ENCODE measurements at places on chromosomes 7 and 10.

- peak; percentile 33 for DNase-seq
Observed at GRCh38 chr7:148395352-148395811, 195.2 kb upstream of the C7orf33 start.

- no peak for DNase-seq
Observed at GRCh38 chr7:116165717-116166116, 44.6 kb upstream of the TES start.

- no peak for DNase-seq
Observed at GRCh38 chr10:113455947-113456346, 96.9 kb upstream of the HABP2 start.

DNA sequence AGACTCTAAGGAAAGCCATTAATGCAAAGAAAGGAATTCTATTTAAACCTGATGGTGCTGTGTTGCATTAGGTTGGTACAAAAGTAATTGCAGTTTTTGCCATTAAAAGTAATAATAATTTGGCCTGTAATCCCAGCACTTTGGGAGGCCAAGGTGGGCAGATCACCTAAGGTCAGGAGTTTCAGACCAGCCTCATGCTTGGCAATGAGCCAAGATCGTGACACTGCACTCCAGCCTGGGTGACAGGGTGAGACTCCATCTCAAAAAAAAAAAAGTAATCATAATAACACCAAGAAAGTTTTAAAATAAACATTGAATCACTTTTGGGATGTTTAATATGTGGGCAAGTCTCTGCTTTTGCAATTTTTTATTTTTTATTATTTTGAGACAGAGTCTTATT is 107.3 kb upstream of the FRMD4A start:
- DNase-seq = no peak

DNA sequence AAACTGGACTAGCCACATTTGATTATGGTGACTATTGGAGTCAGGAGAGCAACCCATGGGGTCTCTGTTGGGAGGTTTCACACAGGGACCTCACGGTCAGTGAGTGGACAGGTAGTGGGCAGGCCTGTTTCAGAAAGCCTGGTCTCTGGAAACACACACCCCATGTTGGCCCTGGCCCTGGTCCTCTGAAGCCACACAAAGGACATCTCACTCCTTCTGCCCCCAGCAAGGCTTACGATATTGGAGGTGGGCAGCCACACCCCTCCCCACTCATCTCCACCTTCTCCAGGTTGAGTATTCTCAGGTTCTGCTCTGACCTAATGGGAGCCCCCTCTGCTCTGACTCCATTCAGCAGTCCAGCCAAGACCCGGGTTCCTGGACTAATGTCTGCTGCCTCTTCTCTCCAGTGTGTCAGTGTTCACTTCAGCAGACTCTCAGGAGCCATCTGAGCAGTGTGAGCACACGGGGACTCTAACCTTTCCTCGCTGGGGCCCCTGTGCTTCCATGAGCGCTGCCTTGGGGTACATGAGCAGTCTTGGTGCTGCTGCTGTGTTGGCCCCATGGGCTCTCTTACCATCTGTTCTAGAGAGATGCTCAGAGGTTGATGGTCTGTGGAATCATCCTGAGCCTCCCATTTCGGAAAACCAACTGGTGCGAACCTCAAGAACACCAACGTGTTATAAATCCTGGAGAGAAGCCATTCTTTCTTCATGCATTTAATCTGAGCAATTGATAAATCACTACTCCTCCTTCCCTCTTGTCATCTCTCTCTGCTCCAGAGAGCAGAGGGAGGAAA is 748.6 kb downstream of the GRID1 start:
- no peak for DNase-seq

DNA sequence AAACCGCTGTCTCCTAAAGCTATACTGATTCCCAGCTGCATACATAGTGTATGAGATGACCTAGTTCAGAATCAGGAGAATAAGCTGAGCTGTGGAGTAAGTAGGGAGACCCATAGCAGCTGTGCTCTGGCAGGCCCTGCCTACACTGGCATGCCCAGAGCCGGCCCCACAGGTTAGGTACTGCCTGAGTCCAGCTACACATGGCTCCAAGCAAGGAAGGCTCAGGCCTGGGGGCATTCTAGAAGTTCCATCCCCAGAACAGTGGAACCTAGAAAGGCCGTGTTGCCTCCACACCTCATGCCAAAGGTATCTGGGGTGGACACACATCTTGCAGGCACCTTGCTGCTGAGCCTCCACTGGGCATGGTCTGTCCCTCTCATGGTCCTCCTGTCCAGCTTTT is 195.7 kb upstream of the CDCA7L start:
- DNase-seq = no peak

DNA sequence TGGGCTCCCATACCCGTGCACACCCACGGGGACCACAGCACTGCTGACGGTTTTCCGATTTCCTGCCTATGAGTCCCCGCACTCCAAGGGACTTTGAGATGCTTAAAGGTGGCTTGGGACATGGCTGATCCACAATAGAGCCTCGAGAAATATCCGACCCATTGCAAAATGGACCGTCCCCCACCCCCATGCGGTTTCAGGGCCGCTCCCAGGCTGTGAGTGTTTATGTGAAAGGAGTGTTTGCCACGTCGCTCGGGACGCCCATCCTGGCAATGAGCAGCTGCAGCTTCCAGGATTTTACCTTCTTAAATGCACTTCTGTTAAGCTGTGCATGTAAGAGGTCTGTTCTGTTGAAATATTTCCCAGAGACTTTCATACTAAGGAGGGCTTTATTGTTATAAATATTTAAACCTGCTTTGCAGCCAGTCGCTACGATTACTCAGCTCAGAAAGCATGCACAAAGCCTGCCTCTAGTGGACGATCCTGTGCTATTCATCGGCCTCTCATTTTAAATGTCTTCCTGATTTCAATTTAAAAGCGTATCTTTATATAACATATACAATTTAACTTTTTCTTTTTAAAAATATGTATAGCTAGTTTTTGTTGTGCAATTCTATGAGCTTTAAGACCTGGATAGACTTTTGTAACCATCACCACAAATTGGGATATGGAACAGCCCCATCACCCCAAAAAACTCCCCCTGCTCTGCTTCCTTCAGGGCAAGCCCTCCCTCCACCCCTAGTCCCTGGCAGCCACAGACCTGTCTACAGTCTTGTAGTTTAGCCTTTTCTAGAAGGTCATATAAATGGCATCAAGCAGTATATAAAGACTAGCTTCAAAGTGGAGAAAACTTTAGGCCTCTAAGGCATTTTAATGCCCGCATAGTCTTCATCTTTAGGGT is 418.3 kb downstream of the PAXIP1 start:
- peak; percentile 12 for DNase-seq

DNA sequence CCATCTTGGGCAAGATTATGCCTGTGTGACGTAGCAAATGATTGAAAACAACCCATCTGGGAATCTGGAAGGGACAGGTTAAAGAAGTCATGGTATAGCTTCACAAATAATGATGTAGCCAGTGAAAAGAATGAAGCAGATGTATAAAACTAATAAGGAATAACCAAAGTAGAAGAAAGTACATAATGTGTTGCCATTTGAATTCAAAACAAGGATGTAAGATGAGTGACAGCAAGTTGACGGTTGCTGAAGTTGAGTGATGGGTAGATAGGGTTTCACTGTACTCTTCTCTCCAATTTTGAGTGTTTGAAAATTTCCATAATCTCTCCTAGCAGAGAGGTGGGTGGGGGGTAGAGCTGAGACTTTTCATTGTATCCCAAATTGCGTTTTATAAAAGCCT is 133.6 kb downstream of the FANK1 start:
- DNase-seq = no peak

DNA sequence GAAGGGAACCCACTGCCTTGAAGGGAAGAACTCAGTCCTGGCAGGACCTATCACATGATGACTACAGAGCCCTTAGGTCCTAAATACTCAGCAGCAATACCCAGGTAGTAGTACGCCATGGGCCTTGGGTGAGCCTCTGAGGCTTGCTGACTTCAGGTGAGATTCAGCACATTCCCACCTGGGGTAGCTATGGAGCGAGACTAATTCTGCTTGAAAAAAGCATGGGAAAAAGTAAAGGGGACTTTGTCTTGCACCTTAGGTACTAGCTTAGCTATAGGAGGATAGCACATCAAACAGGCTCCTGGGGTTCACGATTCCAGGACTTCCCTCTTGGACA is 98.2 kb upstream of the MEOX2 start:
- DNase-seq = no peak

GRCh38 chr10:72796042-72796441 is 97.5 kb upstream of the OIT3 start:
- DNase-seq = no peak

DNA sequence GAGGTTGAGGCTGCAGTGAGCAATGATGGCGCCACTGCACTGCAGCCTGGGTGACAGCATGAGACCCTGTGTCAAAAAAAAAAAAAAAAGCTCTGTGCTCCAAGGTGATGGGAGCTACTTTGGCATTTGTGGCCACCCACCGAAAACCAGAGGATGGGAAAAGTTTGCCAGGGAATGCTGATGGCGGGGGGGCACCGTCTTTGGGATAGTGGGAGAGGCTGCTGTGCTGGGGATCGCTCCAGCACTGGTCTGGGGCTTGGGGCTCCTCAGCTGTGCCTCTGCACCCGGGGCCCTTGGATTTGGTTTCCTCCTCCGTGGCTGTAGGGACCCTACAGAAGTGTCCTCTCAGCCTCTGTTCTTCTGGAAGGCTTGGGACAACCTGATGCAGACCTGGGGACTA is 11.7 kb upstream of the RAMP3 start:
- no peak for DNase-seq

DNA sequence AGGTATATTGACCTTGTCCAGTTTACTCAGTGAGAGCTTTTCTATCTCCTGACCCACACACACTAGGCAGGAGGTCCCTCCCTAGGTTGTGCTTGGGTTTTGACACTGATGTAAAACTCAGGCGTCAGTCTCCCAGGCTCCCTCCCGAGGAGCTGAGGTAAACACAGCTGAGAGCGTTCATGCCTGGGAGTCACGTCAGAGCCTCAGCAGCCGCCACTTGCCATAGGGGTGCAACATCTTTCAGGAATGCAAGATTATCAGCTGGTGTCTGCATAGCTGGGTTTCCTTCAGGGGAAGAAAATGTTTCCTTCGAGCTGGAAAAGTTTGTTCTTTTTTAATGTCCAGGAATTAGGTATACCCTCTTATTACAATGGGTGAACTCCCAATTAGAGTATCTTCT is 70.6 kb downstream of the FGFR2 start:
- DNase-seq = no peak

DNA sequence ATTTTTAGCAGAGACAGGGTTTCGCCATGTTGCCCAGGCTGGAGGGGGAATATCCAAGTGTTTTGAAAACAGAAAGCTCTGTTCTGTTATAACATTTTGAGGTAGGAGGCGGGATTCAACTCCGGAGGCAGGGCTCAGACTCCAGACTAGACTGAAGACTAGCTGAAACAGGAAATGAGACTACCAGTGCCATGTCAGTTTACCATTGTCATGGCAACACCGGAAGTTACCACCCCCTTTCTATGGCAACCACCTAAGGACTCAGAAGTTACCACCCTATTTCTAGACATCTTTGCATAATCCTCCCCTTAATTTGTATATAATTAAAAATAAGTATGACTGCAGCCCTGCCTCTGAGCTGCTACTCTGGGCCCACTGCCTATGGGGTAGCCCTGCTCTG is 1069.1 kb upstream of the AUTS2 start:
- DNase-seq = no peak

GRCh38 chr7:2515424-2516193 is 4.0 kb upstream of the LFNG start:
- no peak for DNase-seq

- no peak for DNase-seq
Observed at GRCh38 chr10:132614431-132615340, 77.1 kb downstream of the INPP5A start.

DNA sequence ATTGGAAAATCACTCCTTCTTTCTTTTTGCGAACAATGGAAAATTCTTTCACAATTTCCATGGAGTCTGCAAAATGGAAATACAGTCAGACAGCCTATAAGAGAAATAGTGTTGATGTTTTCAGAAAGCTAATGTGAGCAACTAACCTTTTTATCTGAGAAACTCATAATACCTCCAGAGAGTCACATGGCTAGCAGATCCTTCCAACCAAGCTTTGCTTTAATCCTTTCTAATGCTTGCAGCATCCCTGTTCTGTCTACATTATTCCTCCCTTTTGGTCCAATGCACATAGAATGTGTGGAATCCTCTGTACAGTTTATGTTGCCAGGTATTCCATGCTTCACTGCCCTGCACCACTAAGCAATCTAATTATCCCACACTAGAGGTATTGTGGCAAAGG is 717.5 kb upstream of the LRRN3 start:
- peak; percentile 13 for DNase-seq

DNA sequence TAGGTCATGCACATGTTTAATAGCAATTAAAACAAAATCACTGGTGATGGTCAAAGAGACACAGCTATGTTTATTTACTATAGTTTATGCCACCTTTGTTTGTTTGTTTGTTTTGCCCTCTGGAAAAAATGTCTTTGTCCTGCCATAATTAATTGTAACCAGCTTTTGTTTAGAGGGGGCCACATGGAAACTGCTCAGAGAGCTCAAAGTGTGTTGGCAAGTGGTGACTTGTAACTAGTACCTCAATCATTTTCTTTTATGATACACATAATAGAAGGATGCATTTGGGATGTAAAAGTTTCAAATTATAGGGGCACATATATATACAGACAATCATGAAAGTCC is 40.2 kb downstream of the GRK5 start:
- DNase-seq = no peak

GRCh38 chr7:127873151-127873550 is 158.1 kb downstream of the LRRC4 start:
- no peak for DNase-seq

- peak; percentile 73 for DNase-seq
Observed at GRCh38 chr10:48363617-48364355, 57.3 kb downstream of the MAPK8 start.

- no peak for DNase-seq
Observed at GRCh38 chr10:109456566-109457301, 466.6 kb downstream of the XPNPEP1 start.

- DNase-seq = peak; percentile 28
Observed at GRCh38 chr10:7168414-7168813, 242.4 kb downstream of the SFMBT2 start.

DNA sequence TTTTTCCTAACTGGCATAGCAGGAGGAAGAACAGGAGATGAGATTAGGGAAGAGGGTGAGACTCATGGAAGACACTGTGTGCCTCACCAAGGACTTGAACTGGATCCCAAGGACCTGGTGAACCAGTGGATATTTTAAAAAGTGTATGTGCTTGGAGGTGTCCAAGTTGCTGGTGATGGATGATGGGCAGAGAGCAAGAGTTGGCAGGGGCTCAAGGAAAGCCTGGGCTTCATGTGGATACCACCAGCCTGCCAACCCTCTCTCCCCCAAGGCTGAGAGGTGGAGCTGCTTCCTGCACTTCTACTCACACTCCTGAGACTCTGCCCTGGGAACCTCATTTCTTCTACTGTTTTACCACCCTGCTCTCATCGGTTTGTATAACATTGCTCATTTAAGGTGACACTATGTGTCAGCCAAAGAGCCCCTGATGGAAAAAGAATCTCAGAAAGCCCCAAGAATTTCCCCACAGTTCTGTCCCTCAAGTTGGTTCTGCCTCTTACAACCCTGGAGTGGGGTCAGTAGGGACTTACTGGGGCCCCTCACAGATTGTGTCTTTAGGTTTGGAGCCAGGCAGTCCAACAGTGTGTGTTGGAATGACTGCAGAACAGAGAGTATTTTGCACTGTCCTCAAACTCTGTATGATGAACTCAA is 56.2 kb upstream of the PDCD4 start:
- no peak for DNase-seq

GRCh38 chr7:105581066-105581811 is at the start of gene EFCAB10:
Gene EFCAB10, minus strand, starts transcription at chr7:105581493. Its CDS starts 30 bp downstream, at chr7:105581463.
- DNase-seq = peak; percentile 90

- DNase-seq = no peak
Observed at GRCh38 chr7:67470256-67470751, 473.7 kb downstream of the TYW1 start.

- DNase-seq = no peak
Observed at GRCh38 chr7:7672545-7673239, 32.1 kb downstream of the UMAD1 start.
